NCI-H446 (cell line): ENCODE measurements at places on chromosomes 13 and 19.

GRCh38 chr19:7942981-7943443, 454 bp downstream of the TIMM44 start:
- DNase-seq: no peak

GRCh38 chr13:90184355-90184754, 1163.1 kb upstream of the MIR17HG start:
- no peak for DNase-seq

GRCh38 chr19:35293363-35293739, 1.4 kb downstream of the MAG start:
- no peak for DNase-seq

GRCh38 chr13:107743983-107744382, 471.4 kb downstream of the LIG4 start:
- DNase-seq: no peak

DNA sequence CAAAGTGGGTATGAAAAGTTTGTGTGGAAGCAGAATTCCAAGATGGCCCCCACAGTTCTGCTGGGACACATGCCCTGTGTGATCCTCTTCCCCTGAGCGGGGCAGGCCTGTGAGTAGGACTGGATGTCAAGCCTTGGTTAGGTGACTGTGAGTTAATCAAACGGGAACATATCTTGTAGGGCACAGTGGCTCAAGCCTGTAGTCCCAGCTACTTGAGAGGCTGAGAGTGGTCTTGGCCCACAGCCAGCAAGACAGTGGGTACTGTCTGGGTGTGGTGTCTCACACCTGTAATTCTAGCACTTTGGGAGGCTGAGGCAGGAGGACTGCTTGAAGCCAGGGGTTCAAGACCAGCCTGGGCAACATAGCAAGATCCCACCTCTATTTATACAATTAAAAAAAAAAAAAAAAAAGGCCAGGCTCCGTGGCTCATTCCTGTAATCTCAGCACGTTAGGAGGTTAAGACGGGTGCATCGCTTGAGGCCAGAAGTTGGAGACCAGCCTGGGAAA, 6.4 kb downstream of the ZNF653 start:
- no peak for DNase-seq

DNA sequence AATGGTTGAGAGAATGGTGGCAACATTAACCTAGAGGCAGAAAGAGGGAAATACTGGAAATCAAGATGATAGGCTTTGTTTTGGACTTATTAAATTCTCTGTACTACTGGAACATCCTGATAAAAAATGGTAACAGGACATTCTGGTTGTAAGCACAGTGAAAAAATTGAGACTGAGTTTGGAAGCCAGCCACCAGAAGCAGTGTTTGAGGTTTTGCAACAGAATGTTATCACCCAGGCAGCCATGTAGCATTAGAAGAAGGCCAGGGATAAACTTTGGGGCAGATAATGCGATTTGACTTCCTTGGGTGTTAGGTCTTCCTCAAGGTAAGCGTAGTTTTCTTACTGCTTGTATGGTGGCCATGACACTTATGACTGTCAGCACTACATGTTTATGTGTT, 307.4 kb downstream of the ATP8A2 start:
- no peak for DNase-seq

DNA sequence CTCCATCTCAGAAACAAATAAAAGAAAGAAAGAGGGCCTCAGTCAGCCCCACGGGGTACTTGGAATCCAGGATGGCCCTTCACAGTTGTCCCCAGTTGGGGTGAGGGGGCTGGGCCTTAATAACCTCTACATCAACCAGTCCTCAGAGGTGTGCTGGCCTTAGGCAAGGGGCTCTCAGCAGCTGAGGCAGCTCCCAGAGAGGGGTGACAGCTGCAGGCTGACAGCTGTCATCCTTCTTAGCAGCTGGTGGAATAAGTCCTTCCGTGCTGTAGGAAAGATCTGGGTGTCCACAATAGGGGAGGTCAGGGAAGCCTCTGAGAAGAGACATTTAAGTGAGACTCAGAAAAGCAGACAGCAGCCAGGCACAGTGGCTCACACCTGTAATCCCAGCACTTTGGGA, 7.4 kb downstream of the BCAM start:
- DNase-seq: no peak

DNA sequence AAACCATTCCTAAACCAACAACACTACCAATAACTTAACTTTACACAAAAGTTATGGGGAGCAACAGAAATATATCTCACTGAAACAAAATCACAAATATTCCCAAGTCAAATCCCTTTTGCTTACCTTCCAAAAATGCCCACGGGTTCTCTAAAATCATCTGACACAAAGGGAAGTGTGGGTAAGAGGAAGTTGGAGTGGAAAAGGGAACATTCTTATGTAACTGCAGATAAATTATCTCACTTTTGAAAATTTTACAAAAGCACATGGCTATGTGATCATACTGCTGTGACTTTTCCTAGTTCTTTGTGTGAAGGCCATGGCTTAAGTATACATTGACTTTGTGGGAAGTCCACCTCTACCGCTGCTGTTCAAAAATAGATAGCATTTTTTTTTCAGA, 350.5 kb downstream of the GPC6 start:
- DNase-seq: no peak

DNA sequence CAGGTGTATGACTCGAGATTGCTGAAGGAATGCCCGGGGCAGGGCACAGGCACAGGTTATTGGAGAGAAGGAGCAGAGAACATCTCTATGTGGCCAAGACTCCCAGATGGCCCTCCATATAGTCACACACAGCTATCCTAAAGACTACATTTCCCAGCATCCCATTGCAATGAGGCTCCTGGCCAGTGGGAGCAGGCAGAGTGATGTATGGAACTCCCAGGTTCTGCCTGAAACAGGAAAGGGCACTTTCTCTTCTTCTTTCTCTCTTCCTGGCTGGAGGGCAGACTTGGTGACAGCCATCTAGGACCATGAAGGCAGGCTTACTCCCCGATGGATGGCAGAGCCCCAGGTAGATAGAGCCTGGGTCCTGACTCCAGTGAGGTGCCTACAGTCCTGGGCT, 13.5 kb downstream of the PPP1R13L start:
- DNase-seq: no peak

- no peak for DNase-seq
Measured at GRCh38 chr19:47446534-47447469, 24.9 kb downstream of the SLC8A2 start.

- no peak for DNase-seq
Measured at GRCh38 chr13:30314069-30314468, 6.7 kb upstream of the KATNAL1 start.

- DNase-seq: no peak
Measured at GRCh38 chr13:35160896-35161295, 218.8 kb downstream of the NBEA start.

GRCh38 chr13:36882829-36883390, 37.1 kb downstream of the SMAD9 start:
- no peak for DNase-seq

- DNase-seq: no peak
Measured at GRCh38 chr13:54573186-54573585, 1544.6 kb downstream of the OLFM4 start.

DNA sequence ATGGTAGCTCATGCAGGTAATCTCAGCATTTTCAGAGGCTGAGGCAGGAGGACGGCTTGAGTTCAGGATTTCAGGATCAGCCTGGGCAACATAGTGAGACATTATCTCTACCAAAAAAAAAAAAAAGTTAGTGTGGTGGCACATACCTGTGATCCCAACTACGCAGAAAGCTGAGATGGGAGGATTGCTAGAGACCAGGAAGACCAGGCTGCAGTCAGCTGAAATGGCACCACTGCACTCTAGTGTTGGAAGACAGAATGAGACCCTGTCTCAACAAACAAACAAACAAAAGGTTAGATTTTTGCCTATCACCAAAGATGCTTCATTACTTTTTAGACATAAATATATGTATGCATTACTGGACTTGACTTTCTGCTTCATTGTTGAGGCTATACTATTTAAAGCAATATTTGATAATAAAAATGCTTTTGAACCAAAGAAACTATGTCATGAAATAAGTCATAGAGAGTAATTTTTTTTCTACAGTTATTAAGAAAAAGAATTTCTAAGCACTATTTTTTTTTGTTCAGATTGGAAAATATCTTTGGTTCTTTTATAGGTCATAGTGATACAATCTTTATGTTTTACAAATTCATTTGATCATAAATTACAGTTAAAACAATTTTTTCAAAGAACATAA, 1180.1 kb upstream of the ATXN8OS start:
- peak; percentile 0 for DNase-seq

DNA sequence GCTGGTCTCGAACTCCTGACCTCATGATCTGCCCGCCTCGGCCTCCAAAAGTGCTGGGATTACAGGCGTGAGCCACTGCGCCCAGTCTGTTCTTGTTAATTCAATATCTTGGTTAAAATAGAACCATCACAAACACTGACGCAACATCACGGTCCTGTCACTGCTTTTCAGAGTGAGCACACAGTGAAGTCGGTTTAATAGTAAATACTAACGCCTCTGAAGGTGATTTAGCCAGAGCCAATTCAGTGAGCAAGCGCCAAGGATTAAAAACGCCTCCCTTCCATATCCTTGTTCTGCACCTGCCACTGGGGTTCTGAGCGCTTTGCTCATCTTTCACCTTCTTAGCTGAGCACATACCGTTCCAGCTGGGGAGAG, 30.3 kb downstream of the LAMP1 start:
- DNase-seq: no peak

DNA sequence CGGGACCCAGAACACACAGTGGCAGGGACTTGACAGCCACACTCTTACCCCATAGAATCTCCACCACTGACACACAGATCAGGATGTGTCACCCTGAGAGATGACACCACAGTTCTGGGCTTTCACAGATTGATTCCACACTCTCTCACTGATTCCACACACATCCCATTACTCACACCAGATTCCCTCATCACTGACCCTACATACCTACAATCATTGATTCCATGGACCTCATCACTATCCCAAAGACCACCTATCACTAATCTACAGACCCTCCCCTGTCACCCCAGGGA, 57.6 kb upstream of the ZNF527 start:
- no peak for DNase-seq

- DNase-seq: no peak
Measured at GRCh38 chr13:34913040-34913439, 29.0 kb upstream of the NBEA start.

- no peak for DNase-seq
Measured at GRCh38 chr13:53165261-53165660, 136.6 kb downstream of the OLFM4 start.

GRCh38 chr13:50446611-50447010, 396.9 kb downstream of the DLEU7 start:
- DNase-seq: no peak

DNA sequence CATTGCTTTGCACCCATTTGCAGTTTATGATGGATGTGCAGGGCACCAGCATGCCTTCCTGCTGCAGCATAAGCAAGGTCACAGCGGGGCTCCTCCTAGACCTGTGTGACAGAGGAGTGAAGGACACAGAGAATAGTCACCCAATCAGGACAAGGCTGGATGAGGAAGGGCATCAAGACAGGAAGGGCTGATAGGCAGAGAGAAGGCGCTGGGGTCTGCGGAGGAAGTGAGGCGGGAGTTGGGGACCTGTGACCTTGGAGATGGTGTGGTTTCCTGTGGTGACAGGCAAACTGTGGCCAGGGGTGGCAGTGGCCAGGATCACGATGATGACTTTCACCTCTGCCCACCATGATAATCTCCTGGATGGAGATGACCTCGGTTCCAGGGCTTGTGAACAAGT, 16.4 kb upstream of the KCTD15 start:
- DNase-seq: no peak

DNA sequence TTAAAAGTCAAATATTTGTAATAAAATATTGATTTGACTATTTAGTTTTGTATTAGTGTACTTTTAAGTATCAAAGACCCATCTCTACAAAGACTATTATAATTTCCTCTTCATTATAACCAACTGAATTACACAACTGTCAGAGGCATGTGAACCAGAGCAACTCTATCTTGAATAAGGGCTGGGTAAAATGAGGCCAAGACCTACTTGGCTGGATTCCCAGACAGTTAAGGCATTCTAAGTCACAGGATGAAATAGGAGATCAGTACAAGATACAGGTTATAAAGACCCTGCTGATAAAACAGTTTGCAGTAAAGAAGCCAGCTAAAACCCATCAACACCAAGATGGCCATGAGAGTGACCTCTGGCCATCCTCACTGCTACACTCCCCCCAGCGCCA, 36.2 kb upstream of the ATP12A start:
- DNase-seq: no peak

GRCh38 chr13:52025475-52026245, 1.2 kb downstream of the UTP14C start:
- no peak for DNase-seq

- no peak for DNase-seq
Measured at GRCh38 chr13:59374691-59375090, 789.0 kb downstream of the DIAPH3 start.

DNA sequence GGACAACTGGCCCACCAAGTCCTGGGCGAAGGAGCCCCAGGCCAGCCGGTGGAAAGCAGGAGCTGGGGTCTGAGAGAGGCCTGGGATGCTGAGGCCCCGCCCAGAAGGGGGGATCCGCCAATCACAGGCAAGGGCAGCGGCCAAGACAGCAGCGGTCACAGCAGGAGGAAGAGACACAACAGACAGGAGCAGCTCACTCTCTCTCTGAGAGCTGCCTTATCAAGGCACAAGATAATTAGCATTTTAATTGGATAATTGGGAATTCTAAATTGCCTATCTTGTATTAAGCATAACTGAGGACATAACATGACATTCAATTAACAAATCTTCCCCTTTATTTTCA, 46.2 kb downstream of the CEBPG start:
- DNase-seq: no peak

- no peak for DNase-seq
Measured at GRCh38 chr19:5632241-5632612, 9.3 kb downstream of the SAFB start.

DNA sequence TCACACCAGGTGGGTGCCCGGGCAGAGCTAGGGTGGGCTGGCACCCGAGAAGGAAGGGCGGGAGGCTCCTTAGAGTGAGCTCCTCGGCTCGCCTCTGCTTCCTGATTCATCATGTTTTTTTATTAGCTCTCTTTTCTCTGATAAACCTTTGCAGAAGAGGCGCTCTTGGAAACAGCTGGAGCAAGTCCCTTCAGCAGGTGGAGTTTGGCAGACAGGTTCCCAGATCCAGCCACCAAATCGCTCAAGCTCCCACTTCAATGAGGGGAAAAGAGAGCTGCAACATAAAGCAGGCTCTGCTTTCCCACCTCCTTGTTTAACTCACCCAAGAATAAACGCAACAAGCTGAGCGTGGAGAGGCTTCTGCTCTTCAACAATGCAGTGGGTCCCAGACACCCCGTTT, 244.8 kb downstream of the TSHZ3 start:
- DNase-seq: no peak

GRCh38 chr19:58519087-58519354, 589 bp downstream of the ZBTB45 start:
- peak; percentile 46 for DNase-seq

- no peak for DNase-seq
Measured at GRCh38 chr13:90792335-90792734, 555.2 kb upstream of the MIR17HG start.

- no peak for DNase-seq
Measured at GRCh38 chr13:59495299-59495698, 668.4 kb downstream of the DIAPH3 start.

DNA sequence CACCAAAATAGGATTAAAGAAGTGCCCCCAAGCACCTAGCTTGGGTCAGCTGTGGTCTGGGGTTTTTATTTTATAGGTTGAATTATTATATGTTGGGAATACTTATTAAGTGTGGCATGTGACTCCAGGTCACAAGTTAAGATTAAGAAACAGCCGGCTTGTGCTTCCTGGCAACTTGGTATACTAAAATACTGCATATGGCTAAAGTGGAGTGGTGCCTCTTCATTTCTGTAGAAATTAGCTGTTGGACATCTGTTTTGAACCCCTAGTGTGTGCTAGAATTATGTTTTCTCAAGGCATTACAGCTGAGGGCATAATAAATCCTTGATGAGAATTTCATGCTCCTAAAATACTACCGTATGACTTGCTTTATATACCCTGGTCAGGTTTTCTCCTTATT, 286.6 kb downstream of the SHISA2 start:
- DNase-seq: no peak
